ENCODE measurements at places on chromosomes 2 and 18.
A peak's percentile ranks its signal among the peaks of the same experiment; 100 is the strongest.

- peak; percentile 48 for DNase-seq
Measured at GRCh38 chr2:162301151-162301804, 17.2 kb downstream of the IFIH1 start.

DNA sequence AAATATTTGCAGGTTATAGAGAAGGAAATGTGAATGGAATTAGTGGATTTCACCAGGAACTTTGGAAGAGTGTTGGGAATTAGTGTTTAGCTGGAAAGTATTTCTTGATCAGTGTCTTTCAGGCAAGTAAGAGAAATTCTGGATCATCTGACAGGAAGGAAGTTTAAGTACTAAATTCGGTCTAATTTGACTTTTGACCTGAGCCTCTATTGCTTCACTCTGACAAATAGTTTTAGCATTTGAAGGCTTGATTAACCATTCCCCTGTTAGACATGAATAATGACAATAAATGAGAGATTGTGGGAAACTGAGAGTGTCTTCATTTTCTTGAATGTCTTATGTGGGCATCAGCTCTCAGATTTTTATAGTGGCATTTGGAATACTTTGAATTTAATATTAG, 16.0 kb downstream of the CCNT2 start:
- no peak for DNase-seq

GRCh38 chr18:28167835-28168349, 9.0 kb downstream of the CDH2 start:
- DNase-seq = no peak

DNA sequence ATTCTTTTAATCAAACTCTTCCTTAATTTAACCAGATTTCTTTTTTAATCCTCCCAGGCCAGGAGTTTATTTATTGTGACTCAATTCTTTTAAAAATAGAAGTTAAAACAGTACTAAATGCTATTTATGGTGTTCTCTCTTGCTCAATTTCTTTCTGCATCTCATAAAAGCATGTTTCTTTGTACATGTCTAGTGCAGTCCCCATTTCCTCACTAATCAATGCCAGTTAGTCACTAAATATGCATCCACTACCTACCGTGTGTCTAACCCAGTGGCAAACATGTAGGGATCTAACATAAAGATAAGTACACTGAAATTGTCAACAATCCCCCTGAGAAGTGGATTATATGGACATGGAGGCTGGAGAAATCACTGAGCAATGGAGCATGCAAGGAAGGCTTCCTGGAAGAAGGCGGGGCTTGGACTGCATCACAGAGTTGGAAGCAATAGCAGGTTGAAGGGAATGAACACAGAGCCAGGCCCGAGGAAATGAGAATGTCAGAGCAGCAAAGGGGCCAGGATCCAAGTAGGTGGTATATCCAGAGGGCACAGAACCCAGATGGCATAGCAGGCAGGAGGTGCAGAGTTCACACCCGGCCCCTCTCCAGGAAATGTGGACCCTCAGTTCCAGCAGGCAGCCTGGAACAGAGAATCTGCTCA, 105.3 kb upstream of the FOSL2 start:
- DNase-seq = no peak

DNA sequence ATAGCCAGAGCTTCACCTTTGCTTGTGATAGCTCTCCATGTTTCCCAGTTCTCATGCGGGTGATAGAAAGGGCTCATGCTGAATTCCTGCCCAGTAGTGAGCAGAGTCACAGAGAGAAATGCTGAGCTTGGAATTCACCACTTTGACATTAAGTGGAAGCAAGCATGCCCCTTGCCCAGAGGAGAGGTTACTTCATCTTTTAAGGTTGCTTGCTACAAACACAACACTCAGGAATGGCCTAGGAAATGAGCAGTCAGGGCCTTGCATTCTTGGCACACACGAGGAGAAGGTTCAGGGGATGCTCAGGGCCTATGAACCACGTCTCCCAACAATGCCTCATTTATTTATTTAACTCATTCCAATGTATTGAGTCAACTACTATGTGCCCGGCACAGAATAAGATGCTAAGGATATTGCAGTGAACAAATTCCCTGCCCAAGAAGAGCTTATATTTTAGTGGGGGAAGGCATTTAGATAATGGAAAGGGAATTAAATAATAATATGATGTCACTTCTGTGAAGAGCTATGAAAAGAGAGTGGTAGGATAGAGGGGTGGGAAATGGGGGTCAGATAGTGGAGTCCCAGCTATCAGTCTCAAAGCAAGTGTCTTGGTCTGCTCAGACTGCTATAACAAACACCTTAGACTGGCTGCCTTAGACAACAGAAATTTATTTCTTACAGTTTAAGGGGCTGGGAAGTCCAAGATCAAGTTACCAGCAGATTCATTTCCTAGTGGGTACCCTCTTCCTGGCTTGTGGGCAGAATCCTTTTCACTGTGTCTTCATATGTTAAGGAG, 42.1 kb downstream of the DDX18 start:
- no peak for DNase-seq

DNA sequence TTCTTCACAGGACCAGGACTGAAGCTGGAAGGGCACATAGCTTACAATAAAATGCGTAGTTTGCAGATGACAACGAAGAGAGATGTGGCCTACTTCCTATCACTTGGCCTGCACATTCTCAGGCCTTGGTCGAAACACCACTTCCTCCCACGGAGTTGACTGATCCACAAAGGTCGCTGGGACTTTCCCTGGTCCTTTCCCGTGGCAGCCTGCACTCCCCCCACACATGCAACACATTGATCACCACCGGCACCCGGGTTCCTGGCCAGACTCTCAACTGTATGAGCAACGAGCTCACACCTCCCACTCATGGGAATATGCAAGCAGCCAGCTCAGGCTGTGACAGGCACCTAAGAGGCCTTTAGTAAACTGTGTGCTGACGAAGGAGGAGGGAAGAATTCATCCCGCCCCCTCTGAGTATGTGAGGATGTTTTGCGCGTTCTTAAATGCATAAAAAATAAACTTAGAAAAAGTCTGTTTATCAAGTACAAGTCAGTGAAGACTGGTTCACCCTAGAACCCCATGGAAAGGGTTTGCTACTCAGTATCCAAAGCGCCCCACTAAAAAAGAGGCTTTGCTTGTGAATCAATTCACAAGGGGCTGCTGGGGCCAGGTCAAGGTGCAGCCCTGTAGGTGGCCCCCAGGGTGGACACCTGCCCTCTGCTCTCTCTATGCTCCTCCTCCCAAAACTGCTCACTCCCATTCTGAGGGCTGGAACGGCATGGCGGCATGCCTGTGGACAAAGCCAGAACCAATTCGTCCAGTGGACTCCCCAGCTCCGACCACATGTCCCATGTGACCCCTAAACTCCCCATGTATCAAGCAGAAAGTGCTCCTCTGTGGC, 154.3 kb downstream of the EIPR1 start:
- DNase-seq = peak; percentile 77

DNA sequence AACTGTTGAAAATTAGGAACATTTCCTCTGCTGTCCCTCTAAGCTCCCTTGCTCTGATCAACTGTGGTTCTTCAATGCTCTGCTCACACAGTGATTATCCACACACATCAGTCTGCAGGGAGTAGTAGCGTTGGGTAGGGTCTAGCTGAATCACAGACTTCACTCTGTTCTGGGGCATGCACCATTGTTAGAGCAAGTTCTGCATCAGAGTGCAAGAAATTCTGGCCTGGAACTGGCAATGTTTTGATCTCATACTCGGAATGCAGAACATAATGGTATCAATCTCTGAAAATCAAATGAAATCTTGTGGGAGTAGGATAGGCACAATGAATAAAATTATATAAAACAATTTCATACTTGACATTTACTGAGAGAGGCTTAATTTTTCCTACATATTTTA, 55.3 kb downstream of the HRH4 start:
- no peak for DNase-seq

GRCh38 chr18:79104137-79104536, 34.9 kb downstream of the ATP9B start:
- no peak for DNase-seq

DNA sequence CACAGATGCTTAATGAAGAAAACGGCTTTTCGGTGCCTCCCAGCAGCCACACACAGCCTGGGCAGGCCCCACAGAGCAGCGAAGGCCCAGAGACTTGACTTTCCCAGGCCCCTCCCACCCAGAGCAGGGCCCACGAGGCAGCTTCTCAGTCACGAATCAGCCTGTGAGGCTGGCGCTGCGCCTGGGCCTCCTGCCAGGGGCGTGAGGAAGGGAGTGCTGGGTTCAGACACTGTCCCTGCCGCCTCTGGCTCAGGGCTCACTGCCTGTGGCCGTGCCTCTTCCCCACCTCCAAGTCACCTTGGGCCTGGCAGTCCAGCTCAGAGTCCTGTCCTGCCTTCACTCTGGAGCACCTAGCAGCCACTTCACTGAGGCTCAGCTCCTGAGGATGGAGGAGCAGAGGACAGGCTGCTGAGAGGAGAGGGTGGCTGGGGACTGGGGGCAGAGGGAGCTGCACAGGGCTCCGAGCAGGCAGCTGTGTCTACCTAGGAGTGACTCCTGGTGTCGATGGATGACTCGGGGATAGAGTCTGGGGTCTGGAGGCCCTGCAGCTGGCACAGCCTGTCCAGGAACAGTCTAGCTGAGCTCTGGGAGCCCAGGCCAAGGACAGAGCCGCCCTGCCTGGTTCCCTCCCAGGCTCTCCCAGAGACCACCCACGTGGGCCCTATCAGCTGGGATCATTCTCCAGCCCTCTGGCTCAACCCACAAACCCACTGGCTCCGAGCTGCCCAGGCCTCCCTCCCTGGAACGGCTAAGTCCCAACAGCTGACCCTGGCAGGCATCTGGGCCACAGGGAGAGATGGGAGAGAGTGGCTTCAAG, 36.4 kb upstream of the FOSL2 start:
- DNase-seq = peak; percentile 43

DNA sequence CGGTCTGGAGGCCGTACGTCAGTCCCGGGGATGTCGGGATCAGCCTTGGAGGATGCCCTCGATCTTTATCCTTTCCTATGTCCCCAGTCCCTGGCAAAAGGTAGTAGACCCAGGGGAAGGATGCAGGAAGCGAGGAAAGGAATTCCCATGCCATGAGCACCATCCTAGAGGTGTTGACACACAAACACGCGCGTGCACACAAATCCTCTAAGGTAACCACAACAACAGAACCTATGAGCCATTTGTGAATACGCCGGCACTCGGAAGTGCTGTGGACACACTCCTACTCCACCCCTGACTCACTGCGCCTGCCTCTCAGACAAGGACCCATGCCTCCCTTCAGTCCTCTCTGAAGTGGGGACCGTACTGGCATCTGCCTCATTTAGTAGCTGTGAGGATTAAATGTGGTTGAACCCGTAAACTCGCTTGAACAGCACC, 11.3 kb upstream of the MLPH start:
- no peak for DNase-seq

- peak; percentile 74 for DNase-seq
Measured at GRCh38 chr2:47907039-47907781, 912 bp upstream of the FBXO11 start.

GRCh38 chr2:223262946-223263345, 211.0 kb downstream of the KCNE4 start:
- no peak for DNase-seq

DNA sequence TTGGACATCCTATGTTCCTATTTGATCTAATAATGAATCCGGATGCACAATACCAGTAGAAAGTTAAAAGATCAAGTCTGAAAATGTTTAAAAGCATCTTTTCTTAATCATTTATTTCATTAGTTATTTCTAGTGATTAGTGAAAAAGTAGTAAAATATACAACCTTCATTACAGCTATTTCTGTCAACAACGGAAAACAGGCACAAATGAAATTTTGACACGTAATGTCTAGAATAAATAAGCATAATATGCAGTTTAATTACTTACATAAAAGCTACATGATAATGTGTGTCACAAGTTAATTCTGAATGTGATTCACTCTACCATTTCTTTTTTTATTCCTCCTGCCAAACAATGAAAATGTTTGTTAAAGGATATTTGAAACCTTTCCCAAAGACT, 216.1 kb downstream of the MYCN start:
- DNase-seq = no peak

DNA sequence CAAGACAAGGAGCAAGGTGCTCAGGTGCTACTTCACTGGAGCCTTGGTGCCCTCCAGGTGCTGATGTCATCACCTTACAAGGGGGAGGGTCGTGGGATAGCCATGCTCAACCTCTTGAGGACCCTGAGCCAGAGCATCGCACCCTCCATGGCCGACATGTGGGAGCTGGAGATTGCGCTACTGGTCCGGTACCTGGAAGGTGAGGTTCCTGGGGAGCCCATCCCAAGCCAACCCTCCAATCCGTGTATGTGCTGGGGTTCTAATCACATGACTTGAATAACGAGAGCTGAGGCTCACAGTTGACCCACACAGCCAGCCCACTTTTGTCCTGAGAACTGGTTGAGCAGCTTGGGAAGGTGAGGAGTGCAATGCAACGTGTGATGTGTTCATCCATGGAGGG, 25.9 kb downstream of the MROH2A start:
- no peak for DNase-seq

- no peak for DNase-seq
Measured at GRCh38 chr18:34915046-34915445, 126.2 kb upstream of the MAPRE2 start.

DNA sequence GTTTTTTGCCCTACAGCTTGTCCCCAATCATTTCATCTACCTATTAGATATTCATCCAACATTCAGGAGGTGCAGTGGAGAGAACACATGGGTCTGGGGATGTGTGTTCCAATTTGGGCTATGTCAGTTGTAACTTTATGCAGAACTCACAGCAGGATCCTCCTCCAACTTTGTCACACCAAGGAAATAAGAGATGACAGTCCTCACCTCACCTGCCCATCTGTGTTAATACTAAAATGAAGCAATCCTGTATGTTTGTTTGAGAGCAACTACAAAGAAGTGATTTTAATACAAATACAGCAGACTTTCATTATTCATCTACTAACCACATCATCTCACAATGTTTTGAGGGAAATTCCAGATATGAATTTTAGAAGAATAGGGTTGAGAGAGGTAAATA, 126.7 kb downstream of the ARHGAP15 start:
- peak; percentile 68 for DNase-seq

- no peak for DNase-seq
Measured at GRCh38 chr2:203748331-203749126, 42.1 kb downstream of the CD28 start.

DNA sequence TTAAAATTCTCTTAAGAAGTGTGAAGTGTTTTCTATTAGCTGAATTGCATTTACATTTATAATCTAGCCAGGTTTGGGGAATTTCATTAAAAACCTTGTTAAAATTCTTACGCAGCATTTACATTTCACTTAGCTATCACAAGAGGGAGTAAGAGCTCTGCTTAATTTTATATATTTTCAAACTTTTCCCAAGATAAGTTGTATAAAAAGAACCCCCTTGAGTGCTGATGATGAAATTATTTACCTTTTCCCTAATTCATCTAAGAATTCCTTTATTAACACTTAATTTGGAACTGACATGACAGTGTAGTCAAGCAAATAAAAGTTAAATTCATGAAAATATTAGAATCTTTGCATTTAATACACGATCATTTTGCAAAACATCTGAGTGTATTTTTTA, 54.2 kb upstream of the ZSWIM2 start:
- DNase-seq = no peak

GRCh38 chr2:375270-375955, 87.5 kb upstream of the ALKAL2 start:
- no peak for DNase-seq

DNA sequence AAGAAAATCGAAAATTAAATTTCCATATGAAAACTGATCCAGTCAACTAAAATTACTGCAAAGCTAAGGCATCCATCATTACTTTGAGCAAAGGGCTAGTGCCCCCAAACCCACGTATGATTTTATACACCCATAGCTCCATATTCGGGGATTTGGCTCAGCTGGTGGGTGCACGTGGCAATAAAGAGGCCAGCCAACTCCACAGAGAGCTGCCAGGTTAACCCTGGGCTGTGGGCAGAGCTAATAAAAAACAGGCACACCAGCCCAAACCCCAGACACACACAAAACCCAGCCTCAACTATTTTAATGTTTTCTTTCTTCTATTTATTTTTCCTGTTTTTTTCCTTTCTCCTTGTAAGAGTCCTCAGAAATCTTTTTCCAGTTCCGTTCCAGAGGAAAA, 151.3 kb upstream of the SOX11 start:
- DNase-seq = no peak

Data from CD4-positive, alpha-beta T cell treated with Interleukin-4 for 1 hour (primary cell).